ENCODE measurements at places on chromosomes 7 and 10. TPM values are rescaled to one million over a fixed set of nuclear protein-coding genes. Genes with fewer than 3 reads are reported as not detected.

DNA sequence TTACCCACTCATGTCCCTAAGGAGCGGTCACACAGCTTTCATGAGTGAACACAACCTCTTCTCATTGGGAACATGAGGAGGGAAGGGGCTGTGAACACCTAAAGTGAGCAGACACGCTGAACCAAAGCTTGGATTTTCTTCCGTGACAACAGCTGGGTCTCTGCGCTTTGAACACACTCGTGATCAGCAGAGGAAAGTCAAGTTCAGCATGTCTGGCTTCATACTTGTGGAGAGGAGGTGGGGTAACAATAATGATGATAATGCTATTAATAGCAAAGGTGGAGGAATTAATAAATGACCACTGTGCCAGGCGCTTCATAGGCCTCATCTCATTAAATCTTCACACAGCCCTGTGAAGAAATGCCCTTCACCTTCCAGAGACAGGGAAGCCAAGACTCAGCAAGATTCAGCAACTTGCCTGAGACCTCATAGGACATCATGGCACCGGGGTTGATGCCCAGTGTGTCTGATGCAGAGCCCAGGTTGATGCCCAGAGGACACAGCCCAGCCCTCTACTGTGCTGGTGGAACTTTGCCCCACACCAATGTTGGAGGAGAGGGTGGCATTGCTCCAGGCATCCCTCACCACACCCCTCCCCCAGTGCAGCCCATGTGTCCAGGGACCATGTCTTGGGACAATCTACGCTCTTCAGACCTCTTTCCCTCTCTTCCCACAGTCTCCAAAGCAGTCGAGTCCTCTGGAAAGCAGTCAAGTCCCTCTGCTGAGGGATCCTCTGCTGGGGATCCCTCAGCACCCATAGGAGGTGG lies 40.6 kb downstream of the GSDME start:
- no peaks in the 10 kb centered on the region for H3K4me1 ChIP-seq
- DNase-seq: no peak

DNA sequence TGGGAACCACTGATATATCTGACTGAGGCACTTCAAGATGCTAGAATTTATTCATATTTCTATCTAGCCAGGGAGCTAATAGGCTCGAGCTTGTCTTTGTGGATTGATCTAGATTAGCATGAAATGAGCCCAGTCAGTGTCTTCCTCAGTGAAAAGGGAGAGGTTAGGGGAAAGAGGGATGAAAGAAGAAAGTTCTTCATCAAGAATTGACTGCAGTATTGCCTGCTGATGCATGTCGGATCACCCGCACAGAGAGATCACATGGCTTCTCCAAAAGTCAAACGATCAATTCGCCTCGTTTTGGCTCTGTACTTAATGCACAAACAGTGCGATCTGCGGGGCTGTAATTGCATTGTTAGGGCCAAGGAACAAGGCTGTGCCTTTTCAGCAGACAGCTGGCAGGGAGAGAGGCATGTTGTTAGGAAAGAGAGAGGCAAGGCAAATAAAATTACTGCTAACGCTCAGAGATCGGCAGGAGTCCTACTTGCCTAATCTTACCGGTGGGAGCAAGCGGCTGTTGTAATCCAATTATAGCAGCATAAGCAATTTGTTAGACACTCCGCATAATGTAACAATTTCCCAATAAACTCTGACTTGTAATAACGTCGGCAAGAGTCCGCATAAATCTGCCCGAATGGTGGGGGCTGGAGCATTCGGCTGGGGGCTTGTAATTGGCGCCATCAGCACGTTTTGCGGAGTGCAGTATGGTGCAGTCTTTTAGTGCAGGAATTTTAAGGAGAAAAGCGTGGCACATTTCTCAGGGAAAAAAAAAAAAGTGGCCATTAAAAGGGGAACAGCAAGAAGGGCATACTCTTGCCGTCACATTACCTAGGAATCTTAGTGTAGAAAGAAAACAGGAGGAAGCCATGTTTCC lies 102.1 kb downstream of the POLL start:
- no peaks in the 10 kb centered on the region for H3K36me3 ChIP-seq
- H3K4me1 ChIP-seq: no peaks in the 10 kb centered on the region
- no peak for DNase-seq
- no peak overlapping the region for H3K4me3 ChIP-seq

- H3K4me3 ChIP-seq: no peak overlapping the region
- H3K27ac ChIP-seq: no peak overlapping the region
- no peaks in the 10 kb centered on the region for H3K27me3 ChIP-seq
Measured at GRCh38 chr10:43998021-43998809, 349.5 kb upstream of the ZNF32 start.

- DNase-seq: no peak
- no peaks in the 10 kb centered on the region for H3K27me3 ChIP-seq
- H3K27ac ChIP-seq: no peak overlapping the region
- H3K4me1 ChIP-seq: no peaks in the 10 kb centered on the region
- H3K4me3 ChIP-seq: no peak overlapping the region
Measured at GRCh38 chr10:77082601-77083252, 554.9 kb downstream of the KCNMA1 start.

DNA sequence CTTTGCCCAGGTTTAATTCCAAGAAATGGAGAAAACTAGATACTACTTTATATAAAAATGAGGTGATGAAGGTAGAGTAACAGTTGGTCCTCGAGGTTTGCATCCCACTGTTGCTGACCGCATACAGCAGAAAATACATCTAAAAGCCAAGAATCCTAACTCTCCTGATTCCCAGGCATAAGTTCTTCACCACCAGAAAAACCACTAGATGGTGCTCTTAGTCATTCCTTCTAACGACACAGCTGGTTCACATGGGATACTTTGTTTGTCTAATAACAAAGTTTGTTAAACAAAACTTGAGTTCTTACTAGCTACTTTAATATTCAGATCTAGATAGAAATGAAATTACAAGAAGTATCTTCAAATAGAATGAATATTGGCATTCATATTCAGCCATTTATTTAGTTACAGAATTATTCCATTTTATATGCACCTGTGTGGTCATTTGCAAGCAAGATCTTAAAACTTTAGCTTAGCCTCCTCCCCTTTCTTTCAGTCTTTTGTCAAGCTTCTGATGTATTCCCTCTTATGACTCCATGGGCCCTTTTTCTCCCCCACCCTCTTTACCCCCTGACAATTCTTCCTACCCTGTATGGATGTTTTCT lies 54.1 kb upstream of the CYP26C1 start:
- no peaks in the 10 kb centered on the region for H3K27me3 ChIP-seq
- no peak overlapping the region for H3K27ac ChIP-seq
- no peak overlapping the region for H3K4me3 ChIP-seq
- peak; percentile 4 for DNase-seq

GRCh38 chr7:128129224-128129864 lies 98.1 kb upstream of the LRRC4 start:
- H3K27me3 ChIP-seq: no peaks in the 10 kb centered on the region
- H3K4me1 ChIP-seq: no peaks in the 10 kb centered on the region
- H3K4me3 ChIP-seq: no peak overlapping the region
- no peak overlapping the region for H3K27ac ChIP-seq
- H3K36me3 ChIP-seq: no peaks in the 10 kb centered on the region

DNA sequence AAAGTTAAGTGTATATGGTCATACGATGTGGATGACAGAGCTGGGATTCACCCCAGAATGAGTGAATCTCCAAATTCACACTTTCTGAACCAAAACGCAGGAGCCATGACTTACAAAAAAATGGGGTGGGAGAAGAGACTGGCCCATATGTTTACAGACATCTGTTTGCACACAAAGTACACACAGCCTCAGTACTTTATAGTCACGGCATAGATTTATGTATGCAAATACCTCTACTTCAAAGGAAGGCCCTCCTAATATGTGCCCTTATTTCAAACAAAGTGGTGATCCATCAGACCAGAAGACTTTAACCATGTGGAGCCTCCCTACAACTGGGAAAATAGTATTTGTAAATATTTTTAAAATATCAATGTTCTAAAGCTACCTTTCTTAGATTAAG lies 22.2 kb upstream of the JMJD1C start:
- DNase-seq: no peak
- H3K27me3 ChIP-seq: no peaks in the 10 kb centered on the region
- H3K4me1 ChIP-seq: peaks cover 23% of the 10 kb centered on the region
- H3K36me3 ChIP-seq: no peaks in the 10 kb centered on the region
- H3K4me3 ChIP-seq: no peak overlapping the region

GRCh38 chr10:75817198-75817597 lies 385.8 kb downstream of the LRMDA start:
- H3K36me3 ChIP-seq: no peaks in the 10 kb centered on the region
- H3K4me1 ChIP-seq: no peaks in the 10 kb centered on the region
- H3K27me3 ChIP-seq: no peaks in the 10 kb centered on the region
- H3K4me3 ChIP-seq: no peak overlapping the region
- no peak for DNase-seq

Gene MRLN
- total RNA-seq: not detected

Gene ZNF853
- 11.2 TPM for total RNA-seq

DNA sequence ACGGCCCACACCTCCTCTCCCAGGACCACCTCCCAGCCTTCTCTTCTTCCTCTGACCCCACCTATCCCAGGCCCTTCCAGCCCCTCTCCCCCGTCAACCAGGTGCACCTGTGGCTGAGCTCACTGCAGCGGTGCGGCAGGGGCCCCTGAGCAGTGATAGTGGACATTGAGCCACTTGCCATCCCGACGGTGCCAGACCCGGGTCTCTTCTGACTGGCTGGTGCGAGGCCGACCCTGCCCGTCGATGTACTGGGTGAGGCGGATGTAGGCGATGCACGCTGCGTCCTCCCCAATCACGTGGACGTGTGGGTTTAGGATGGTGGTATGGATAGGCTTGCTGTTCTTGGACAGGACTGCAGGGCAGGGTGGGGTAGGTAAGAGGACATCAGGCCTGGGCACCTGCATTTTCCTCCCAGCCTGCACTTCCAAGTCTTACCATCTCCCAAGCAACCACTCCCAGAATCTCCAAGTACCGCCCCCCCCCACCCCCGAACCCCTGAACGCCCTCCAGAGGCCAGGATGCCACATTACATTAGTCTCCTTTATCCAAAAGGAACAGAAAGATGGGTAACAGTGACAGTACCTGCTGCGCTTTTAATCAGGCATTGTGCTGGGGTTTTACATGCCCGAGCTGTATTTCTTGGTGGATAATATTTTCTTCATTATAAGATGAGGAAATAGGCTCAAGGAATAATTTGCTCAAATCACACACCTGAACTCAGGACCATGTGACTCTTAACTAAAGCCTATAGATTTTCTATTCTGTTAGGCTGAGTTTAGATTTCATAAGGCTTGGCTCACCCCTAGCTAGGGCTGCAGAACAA lies 3.7 kb upstream of the NDST2 start:
- no peak overlapping the region for H3K27ac ChIP-seq
- H3K36me3 ChIP-seq: no peaks in the 10 kb centered on the region
- H3K4me1 ChIP-seq: peaks cover 21% of the 10 kb centered on the region
- DNase-seq: no peak
- H3K27me3 ChIP-seq: no peaks in the 10 kb centered on the region

- DNase-seq: peak; percentile 90
- H3K4me1 ChIP-seq: no peaks in the 10 kb centered on the region
- no peaks in the 10 kb centered on the region for H3K27me3 ChIP-seq
Measured at GRCh38 chr10:101018600-101019439, 12.1 kb downstream of the PDZD7 start.

Gene SPDYE2
- total RNA-seq: not detected

DNA sequence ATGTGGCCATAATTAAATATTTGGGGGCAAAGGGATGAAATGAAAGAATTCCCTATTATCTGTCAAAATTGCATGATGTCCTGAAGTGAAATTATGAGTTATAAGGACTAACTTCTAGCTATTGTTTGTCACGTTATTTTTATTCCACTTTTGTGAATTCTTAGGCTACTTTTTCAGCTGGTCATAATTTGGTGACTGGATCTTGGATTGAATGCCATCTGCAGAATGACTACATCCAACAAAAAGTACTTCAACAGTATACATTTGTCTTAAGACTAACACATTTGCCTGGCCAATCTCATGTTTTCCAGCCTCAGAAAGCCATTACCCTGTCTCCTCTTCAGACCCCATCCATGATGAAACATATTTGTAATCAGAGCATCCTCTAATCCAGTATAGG lies 48.1 kb upstream of the WNT16 start:
- H3K4me3 ChIP-seq: no peak overlapping the region
- H3K27me3 ChIP-seq: no peaks in the 10 kb centered on the region
- H3K36me3 ChIP-seq: no peaks in the 10 kb centered on the region
- no peaks in the 10 kb centered on the region for H3K4me1 ChIP-seq

Gene GALNT17
- 6.5 TPM for total RNA-seq

DNA sequence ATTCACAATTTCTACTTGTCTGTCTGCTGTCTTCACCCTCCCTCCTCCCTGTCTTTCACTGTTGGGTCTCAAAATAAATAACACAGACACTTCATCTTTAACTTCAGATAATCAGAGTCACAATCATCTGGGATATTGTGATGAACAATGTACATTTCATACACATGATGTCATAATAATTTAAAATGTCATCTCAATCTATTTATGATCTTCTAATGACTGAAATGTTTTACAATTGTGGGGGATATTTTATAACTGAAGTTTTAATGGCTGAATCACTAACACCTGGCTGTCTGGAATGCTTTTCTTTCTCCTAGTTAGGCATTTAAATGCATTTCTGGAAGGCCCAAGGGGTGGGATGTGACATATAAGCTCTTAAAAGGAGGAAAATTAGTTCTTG lies 859.8 kb downstream of the LRMDA start:
- H3K4me1 ChIP-seq: peaks cover 12% of the 10 kb centered on the region
- DNase-seq: no peak
- no peak overlapping the region for H3K4me3 ChIP-seq
- no peaks in the 10 kb centered on the region for H3K27me3 ChIP-seq
- no peaks in the 10 kb centered on the region for H3K36me3 ChIP-seq

DNA sequence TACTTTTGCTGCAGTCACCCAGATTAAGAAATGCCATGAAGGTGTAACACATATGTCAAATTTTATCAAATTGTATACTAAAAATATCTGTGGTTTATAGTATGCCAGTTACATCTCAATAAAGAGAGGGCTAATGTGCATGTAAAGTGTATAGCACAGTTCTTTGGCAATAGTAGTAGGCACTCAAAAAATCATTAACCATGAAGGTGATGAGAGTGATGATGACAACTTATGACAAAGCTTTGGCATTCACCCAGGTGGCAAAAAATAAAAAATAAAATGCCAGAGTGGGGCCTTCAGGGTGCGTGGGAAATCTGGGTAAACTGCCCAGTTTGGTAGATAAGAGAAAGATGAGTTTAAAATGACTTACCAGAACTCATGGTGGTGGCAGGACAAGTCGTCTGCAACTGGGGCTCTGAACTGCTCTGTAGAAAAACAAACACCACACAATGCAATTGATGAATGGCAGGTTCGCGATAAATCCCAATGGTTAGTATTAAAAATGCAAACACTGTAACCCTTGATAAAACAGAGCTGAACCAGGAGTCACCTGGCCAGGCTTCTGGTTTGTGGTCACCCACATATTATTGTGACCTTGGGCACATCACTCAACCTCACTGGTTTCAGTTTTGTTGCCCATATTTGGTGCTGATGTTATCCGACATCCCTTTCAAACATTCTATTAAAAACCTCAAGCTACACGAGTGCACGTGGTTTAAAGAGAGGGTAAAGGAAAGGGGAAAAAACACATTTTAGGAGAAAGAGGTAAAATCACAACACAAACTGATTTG lies 120.2 kb downstream of the SORBS1 start:
- H3K27ac ChIP-seq: peak overlapping the region; percentile 51
- DNase-seq: peak; percentile 35
- no peaks in the 10 kb centered on the region for H3K27me3 ChIP-seq
- no peaks in the 10 kb centered on the region for H3K36me3 ChIP-seq
- no peak overlapping the region for H3K4me3 ChIP-seq

GRCh38 chr10:122632031-122632430 lies 67.6 kb downstream of the C10orf120 start:
- H3K27me3 ChIP-seq: no peaks in the 10 kb centered on the region
- peaks cover 15% of the 10 kb centered on the region for H3K4me1 ChIP-seq
- H3K36me3 ChIP-seq: no peaks in the 10 kb centered on the region
- H3K4me3 ChIP-seq: no peak overlapping the region
